ENCODE measurements at places on chromosomes 5 and 9.

DNA sequence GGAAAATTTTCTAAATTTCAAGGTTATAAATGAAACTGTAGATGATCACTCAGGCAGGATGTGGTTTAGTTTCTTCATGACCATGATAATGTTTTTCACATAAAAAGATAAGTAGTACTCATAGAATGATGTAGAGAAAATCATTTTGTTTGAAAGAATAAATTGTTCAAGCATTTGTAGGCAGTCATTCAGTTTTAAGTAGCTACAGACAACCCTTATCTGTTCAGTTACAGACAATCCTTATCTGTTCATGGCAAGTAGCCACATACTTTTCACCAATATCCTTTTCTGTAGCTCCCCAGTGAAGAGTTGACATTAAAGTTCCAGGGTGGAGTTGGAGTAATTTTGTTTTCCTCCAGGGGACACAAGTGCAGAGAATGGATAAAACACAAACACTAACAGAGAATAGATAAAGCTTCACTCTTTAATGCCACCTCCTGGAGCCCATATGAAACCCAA is 278.1 kb upstream of the TNC start:
- no peaks in the 10 kb centered on the region for H3K4me1 ChIP-seq
- H3K27me3 ChIP-seq = no peaks in the 10 kb centered on the region
- H3K27ac ChIP-seq = no peak overlapping the region
- no peak overlapping the region for H3K4me3 ChIP-seq

DNA sequence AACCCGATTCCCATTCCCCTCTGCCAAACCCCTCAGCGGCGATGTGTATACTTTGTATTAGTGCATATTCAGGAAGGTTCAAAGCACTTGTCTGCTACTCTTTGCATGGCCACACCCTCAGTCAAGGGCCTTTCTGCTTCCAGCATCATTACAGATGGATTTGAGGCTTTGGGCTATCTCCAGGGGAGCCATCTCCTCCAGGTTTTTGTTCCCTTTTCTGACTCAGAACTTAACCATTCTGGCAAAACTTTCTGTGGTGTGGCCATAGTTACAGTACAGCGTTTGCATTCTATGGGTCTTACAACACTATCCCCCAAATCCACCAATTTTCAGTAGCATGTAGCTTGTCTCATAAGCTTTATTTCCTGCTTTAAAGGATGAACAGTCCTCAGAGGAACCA is 36.0 kb upstream of the SVEP1 start:
- no peak overlapping the region for H3K4me3 ChIP-seq
- no peak for DNase-seq
- H3K27me3 ChIP-seq = no peaks in the 10 kb centered on the region
- H3K27ac ChIP-seq = no peak overlapping the region
- no peaks in the 10 kb centered on the region for H3K36me3 ChIP-seq

DNA sequence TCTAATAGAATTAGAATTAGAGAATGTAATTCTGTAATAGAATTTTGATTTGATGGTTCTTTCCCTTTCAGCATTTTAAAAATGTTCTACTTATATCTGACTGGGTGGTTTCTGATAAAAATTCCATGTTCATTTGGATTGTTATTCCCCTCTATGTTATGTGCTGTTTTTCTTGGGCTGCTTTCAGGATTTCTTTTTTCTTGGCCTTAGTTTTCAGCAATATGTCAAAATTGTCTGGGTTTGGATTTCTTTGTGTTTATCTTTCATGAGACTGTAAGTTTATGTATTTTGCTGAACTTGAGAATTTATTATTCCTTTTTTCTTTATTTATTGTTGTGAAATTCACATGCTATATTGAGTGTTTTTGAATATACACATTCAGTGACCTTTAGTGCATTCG is 189.1 kb downstream of the RANBP17 start:
- H3K27ac ChIP-seq = no peak overlapping the region
- H3K4me3 ChIP-seq = no peak overlapping the region
- no peaks in the 10 kb centered on the region for H3K4me1 ChIP-seq

DNA sequence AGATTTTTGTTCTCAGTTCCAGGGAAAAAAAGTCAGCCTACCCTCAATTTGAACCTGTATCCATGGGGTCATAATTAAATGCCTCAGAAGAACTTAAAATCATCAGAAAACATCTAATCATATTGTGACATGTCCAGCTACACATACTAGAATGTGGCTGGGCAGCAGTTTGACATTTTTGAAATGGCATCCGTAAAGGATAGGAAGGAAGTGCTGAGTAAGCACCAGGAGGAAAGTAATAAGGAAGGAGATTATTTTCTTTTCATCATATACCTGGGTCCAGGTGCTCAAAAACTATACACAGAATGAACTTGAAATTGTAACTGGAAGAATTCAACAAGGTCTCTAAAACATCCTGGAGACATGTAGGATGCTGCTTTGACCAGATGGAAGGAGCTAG is 116.9 kb upstream of the RAI14 start:
- H3K4me3 ChIP-seq = no peak overlapping the region
- H3K27ac ChIP-seq = no peak overlapping the region
- DNase-seq = no peak
- H3K4me1 ChIP-seq = no peaks in the 10 kb centered on the region

DNA sequence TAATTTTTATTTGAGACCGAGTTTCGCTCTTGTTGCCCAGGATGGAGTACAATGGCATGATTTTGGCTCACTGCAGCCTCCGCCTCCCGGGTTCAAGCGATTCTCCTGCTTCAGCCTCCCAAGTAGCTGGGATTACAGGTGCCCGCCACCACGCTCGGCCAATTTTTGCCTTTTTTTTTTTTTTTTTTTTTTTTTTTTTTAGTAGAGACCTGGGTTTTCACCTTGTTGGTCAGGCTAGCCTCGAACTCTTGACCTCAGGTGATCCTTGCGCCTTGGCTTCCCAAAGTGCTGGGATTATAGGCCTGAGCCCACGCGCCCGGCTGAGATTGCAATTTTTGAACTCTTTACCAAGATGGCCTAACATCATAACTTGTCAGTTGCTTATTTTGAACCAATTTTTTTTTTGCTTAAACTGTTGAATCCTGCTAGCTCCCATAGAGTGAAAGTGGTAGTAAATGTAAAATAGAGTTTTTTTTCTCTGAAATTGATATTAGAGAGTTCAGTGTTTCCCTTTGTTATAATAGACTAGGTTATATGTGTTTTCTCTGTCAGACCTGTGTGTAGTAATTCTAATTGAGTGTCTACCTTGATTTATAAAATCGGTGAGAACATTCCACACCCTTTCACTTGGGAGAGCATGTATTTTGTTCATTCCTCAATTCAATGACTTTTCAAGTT is 3.8 kb downstream of the GPBP1 start:
- H3K36me3 ChIP-seq = no peaks in the 10 kb centered on the region
- peak overlapping the region; percentile 100 for H3K27ac ChIP-seq
- H3K4me3 ChIP-seq = peak overlapping the region; percentile 93
- no peak for DNase-seq
- H3K27me3 ChIP-seq = no peaks in the 10 kb centered on the region

DNA sequence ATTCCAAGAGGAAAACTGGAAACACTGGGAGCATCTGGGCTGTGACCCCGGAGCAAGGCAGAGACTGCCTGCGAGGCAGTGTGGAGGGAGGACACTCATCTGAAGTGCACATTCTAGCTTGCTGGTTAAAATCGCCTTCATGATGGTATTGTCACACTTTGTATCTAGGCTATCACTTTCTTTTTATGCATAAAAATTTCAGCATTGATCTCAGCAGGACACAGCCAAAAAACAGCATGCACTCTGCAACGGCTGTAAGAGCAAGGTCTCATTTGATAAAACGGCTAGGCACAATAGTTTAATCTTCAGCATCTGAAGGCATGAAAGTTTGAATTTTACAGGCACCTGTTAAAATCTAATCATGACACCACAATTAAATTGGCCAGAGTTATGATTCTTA is 110.8 kb upstream of the IRX1 start:
- no peaks in the 10 kb centered on the region for H3K4me1 ChIP-seq
- H3K27ac ChIP-seq = no peak overlapping the region
- H3K4me3 ChIP-seq = no peak overlapping the region
- H3K27me3 ChIP-seq = no peaks in the 10 kb centered on the region
- no peak for DNase-seq

- no peaks in the 10 kb centered on the region for H3K4me1 ChIP-seq
- no peaks in the 10 kb centered on the region for H3K27me3 ChIP-seq
- no peak overlapping the region for H3K4me3 ChIP-seq
- DNase-seq = no peak
- H3K27ac ChIP-seq = no peak overlapping the region
Measured at GRCh38 chr5:43236653-43237355, 44.8 kb downstream of the NIM1K start.

- DNase-seq = no peak
- no peak overlapping the region for H3K27ac ChIP-seq
- no peaks in the 10 kb centered on the region for H3K27me3 ChIP-seq
- H3K36me3 ChIP-seq = no peaks in the 10 kb centered on the region
Measured at GRCh38 chr5:58477760-58478376, 13.4 kb upstream of the GAPT start.

GRCh38 chr9:137311171-137311985 is 9.3 kb upstream of the NRARP start:
- H3K4me3 ChIP-seq = no peak overlapping the region
- H3K36me3 ChIP-seq = no peaks in the 10 kb centered on the region
- H3K27me3 ChIP-seq = peaks cover 6% of the 10 kb centered on the region
- DNase-seq = no peak
- H3K27ac ChIP-seq = no peak overlapping the region
- H3K4me1 ChIP-seq = peaks cover 3% of the 10 kb centered on the region

DNA sequence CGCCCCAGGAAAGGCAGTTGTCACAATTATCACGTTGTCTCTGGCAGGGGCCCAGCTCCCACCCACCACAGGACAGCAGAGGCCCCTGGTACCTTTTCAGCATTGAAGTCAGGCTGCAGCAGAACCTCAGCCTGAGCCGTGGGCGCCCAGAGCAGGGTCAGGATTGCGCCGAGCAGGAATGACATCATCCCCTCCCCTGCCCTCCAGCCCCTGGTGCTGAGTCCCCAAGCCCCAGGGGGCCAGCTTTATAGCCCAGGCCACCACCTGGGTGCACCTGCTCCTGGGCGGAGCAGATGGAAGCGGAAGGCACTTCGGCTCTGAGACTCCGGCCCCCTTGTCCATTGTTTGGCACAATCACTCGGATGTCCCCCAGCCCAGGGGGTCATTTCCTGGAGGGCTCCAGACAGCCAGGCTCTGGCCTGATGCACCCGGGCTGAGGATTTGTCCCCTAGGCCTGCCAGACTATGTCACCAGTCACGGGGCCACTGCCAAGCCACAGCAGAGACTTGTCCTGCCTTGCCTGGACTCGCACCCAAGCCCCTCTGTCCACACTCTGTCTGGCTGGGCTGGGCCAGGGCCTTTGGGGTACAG is at the start of gene LCN15:
TSS of gene LCN15 (minus strand) at position 218 of the 591 bp plus-strand sequence. CDS start at position 188, 30 bp downstream.
- no peaks in the 10 kb centered on the region for H3K27me3 ChIP-seq
- no peak within 1 kb of the TSS for H3K27ac ChIP-seq
- no peak within 1 kb of the TSS for H3K4me3 ChIP-seq
- no peaks in the 10 kb centered on the region for H3K36me3 ChIP-seq
- peaks cover 4% of the 10 kb centered on the region for H3K4me1 ChIP-seq

DNA sequence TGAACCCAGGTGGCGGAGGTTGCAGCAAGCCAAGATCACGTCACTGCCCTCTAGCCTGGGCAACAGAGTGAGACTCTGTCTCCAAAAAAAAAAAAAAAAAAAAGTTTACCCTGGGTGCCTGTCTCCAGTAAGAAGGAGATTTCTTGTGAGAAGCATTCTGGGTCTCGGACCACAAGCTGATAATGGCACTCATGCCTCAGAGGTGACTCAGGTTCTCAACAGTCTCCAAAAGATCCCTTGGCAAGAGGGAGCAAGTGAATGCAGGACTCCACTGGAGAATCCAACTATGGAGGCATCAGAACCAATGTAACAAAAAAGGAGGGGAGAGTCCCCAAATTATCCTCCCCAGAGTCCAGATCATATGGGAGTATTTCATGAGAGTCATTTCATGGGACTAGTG is 106.0 kb upstream of the LRRTM2 start:
- H3K4me3 ChIP-seq = no peak overlapping the region
- H3K36me3 ChIP-seq = no peaks in the 10 kb centered on the region
- no peak for DNase-seq
- H3K27me3 ChIP-seq = no peaks in the 10 kb centered on the region

GRCh38 chr5:76682387-76682786 is 33.5 kb upstream of the F2R start:
- no peak overlapping the region for H3K27ac ChIP-seq
- no peak overlapping the region for H3K4me3 ChIP-seq
- H3K36me3 ChIP-seq = peaks cover 30% of the 10 kb centered on the region
- no peaks in the 10 kb centered on the region for H3K27me3 ChIP-seq
- no peak for DNase-seq

DNA sequence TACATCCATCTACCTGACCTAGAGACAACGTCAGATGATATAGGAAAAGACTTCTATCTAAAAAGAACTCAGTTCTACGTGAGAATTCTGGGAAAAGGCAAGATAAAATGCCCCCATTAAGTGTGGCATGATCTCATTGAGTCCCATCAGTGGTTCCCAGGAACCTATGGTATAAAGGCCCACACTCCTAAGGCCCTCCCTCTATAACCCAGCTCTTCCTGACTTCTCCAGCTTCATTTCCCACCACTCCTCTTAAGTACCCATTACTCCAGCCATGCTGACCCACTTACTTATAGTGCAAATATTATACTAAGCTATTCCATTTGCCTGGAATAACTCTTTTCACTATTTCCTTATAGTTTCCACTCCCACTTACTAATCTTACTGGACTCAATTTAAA is 95.4 kb upstream of the NR5A1 start:
- H3K4me1 ChIP-seq = no peaks in the 10 kb centered on the region
- H3K4me3 ChIP-seq = no peak overlapping the region
- no peaks in the 10 kb centered on the region for H3K36me3 ChIP-seq
- no peak for DNase-seq
- no peaks in the 10 kb centered on the region for H3K27me3 ChIP-seq

GRCh38 chr5:178439493-178440180 is 150.6 kb downstream of the COL23A1 start:
- no peaks in the 10 kb centered on the region for H3K36me3 ChIP-seq
- H3K4me3 ChIP-seq = no peak overlapping the region
- H3K27ac ChIP-seq = no peak overlapping the region
- H3K27me3 ChIP-seq = no peaks in the 10 kb centered on the region
- H3K4me1 ChIP-seq = no peaks in the 10 kb centered on the region

- H3K27ac ChIP-seq = no peak overlapping the region
- no peaks in the 10 kb centered on the region for H3K27me3 ChIP-seq
- H3K36me3 ChIP-seq = no peaks in the 10 kb centered on the region
Measured at GRCh38 chr9:35001803-35002502, 12.4 kb downstream of the DNAJB5 start.

DNA sequence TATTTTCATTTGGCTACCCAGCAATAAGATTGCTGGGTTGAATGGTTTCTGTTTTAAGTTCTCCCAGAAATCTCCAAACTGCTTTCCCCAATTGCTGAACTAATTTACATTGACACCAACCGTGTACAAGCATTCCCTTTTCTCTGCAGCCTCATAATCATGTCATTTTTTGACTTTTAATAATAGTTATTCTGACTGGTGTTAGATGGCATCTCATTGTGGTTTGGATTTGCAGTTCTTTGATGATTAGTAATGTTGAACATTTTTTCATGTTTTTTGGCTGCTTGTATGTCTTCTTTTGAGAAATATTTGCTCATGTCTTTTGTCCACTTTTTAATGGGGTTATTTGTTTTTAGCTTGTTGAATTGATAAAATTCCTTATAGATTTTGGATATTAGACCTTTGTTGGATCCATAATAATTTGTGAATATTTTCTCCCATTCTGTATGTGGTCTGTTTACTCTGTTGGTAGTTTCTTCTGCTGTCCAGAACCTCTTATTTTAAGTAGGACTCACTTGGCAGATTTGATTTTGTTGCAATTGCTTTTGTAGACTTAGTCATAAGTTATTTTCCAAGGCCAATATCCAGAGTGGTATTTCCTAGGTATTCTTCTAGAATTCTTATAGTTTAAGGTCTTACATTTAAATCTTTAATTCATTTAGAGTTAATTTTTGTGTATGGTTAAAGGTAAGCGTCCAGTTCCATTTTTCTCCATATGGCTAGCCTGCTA is 793.7 kb downstream of the BRINP1 start:
- H3K27me3 ChIP-seq = no peaks in the 10 kb centered on the region
- no peaks in the 10 kb centered on the region for H3K36me3 ChIP-seq
- no peak overlapping the region for H3K27ac ChIP-seq
- H3K4me1 ChIP-seq = no peaks in the 10 kb centered on the region
- no peak overlapping the region for H3K4me3 ChIP-seq
- DNase-seq = no peak

Measured in effector memory CD4-positive, alpha-beta T cell (primary cell).